ENCODE measurements at places on chromosomes 3 and 15. TPM values are rescaled to one million over a fixed set of nuclear protein-coding genes. Genes with fewer than 3 reads are reported as not detected.

- no peak for DNase-seq
These were observed 6.9 kb upstream of the NFKBIZ start for GRCh38 chr3:101842245-101842934.

DNA sequence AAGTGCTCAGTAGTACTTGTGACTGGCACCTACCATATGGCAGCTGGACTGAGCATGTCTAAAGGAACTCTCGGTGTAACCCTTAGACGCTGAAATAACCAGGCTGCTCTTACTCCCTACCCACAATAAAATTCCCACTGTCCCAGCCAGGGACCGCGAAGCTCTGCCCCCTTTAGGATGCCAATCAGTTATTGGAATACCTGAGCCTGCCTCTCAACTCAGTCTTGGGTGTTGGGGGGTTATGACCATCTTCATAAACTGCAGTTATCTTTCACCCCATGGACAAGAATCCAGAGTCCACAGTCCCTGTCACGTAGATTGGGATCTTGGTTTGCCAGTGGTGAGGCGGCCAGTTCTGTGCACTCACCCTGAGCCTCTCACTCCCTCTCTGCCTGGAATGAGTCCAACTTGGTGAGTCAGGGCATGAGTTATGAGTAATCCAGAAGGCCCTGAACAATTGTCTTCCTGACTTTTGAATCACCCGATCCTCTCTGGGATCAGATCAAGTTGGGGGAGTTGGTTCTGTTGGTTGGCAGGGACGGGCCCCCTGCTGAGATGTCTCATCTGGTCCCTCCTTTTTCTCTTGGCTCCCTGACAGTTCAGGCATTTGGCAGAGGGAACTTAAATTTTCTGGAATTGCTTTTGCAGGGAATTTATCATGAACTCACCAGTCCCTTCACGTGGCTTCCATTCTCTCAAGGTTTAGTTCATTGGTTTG lies 120.1 kb upstream of the UBE2E1 start:
- DNase-seq: peak; percentile 92

- DNase-seq: peak; percentile 38
These were observed 1.6 kb downstream of the NECTIN3 start for GRCh38 chr3:111073218-111073617.

- DNase-seq: no peak
These were observed 115.2 kb upstream of the PDZRN3 start for GRCh38 chr3:73739791-73740453.

CLDN18 gene
- 0.62 TPM for total RNA-seq

SLC49A4 gene
- 21.4 TPM for total RNA-seq
